Stimulated activated CD8-positive, alpha-beta memory T cell treated with anti-CD3 and anti-CD28 coated beads, Interleukin-2, amount 100 ng/mL, for 48 hours (primary cell): ENCODE measurements at places on chromosomes 6 and 20.

GRCh38 chr6:14703586-14703985, 542.3 kb upstream of the JARID2 start:
- no peak for DNase-seq

DNA sequence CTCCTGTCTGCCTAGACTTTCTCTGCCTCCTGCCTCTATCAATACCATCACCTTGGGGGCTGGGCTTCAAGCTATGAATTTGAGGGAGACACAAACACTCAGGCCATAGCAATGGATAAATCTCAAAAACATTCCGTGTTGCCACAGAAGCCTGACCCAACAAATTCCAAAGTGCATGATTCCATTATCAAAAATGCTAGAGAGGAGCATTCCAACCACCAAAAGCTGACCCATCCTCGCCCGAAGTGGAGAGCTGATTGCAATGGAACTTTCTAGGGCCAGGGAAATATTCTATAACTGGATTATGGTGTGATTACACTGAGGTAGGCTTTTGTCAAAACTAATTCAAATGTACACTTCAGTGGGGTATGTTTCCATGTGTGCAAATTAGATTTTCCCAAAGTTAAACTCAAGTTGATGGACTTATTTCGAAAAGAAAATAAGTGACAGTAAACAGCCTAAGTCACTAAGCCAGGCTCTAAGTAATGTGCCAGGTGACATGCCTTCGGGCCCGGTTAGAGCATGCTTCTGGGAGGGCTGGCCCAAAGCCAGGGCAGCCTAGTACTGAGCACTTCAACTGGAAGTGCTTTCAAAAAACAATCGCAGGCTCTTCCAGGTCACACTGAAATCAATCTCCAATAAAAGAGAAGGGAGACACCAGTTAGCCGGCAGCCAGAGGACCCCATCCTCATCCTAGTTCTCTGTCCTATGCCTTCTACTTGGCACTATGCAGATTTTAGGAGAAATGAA, 142.3 kb downstream of the TBXT start:
- no peak for DNase-seq

DNA sequence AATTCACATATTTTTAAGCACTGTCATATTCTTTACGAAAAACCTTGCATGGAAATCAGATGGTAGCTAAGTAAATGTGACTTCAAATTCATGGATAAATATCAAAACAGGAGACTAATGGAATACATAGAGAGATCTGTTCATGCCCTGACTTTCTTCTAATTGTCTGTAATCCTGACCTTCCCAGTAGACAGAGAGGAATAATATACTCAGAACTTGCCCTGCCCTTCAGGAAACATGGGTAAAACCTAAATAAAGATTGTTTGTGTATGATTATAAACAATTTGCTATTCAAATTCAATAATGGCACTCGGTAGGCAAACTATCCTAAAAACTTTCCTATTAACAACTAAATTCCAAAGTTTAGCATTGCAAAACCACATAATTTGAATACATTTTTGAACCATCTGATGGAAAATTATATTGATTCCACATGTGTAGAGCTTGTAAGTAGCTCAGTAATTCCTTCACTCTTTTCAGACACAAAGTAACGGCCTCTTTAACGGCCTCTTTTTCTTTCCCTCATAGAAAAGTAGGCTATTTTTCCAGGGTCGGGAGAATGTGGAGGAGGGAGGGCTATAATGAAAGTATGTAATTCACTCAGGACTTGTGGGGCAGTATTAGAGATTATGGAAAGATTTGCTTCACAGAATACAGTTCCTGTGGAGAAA, 227.6 kb downstream of the ALDH8A1 start:
- DNase-seq: no peak

DNA sequence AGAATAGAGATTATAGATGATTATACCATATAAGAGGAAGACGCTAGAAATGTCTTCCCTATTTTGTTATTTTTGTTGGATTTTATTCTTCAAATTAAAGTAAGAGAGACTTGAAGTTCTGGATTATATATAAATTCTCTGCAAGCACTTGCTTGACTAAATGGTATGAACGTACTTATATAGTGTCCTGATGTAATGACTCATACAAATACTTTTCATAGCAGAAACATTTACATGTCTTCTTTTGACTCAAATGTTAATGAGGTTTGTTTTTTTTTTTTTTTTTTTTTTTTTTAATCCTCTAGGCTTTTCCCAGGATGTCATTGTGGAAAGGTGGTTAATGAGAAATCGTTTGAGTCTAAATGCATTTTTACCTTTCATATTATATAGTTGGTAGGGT, 55.0 kb downstream of the PDE7B start:
- DNase-seq: no peak

DNA sequence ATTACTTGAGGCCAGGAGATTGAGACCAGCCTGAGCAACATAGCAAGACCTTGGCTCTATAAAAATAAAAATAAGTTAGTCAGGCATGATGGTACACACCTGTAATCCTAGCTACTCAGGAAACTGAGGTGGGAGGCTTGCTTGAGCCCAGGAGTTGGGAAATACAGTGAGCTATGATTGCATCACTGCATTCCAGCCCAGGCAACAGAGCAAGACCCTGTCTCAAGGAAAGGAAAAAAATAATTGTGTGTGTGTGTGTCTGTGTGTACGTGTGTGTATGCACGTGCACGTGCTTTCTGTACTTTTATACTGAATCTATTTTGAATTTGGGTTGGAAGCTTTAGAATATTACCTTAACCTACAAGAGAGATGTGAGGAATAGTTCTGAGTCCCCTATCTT, 58.9 kb downstream of the KIZ start:
- no peak for DNase-seq

DNA sequence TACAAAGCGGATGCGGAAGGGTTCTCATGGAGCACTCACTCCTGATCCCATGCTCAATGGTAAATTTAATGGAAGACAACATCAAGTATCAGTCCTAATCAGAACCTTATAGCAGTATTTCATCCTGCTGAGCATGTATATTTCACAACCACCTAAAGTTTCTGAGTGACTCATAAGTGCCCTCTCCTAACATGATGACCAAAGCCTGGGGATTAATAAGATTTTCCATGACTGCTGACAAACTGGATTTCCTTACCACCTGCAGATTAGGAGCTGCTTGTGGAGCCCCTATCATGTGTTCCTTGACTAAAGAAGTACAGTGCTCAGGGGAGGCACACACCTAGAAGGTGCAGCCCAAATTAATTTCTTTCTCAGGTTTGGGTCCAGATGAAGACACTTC, 112.8 kb downstream of the INSM1 start:
- no peak for DNase-seq

- DNase-seq: no peak
These were observed 1159.4 kb upstream of the ADGRB3 start for GRCh38 chr6:67475700-67476099.

GRCh38 chr6:14275493-14275851, 157.9 kb downstream of the CD83 start:
- DNase-seq: no peak

DNA sequence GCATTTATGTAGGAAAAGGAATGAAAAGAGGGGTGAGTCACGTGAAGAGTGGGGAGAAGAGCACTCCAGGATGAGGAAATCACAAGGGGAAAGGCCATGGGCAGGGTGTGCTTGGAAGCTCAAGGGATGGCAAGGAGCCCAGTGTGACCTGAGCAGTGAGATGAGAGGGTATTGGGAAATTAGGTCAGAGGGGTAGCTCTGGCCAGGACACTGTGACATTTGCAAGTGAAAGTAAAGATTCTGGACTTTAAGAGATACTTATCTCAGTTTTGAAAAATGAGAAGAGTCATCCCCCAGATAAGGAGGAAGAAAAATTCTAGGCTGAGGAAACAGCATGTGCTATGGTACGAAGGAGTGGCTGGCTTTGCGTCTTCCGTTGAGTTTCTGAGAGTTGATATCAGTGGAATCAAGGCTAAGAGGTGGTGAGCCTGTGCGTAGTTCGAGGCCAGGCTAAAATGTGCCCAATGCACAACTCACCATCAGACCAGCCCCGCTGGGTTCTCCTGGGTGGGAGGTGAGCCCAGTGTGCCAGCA, 79.9 kb downstream of the GCLC start:
- no peak for DNase-seq

DNA sequence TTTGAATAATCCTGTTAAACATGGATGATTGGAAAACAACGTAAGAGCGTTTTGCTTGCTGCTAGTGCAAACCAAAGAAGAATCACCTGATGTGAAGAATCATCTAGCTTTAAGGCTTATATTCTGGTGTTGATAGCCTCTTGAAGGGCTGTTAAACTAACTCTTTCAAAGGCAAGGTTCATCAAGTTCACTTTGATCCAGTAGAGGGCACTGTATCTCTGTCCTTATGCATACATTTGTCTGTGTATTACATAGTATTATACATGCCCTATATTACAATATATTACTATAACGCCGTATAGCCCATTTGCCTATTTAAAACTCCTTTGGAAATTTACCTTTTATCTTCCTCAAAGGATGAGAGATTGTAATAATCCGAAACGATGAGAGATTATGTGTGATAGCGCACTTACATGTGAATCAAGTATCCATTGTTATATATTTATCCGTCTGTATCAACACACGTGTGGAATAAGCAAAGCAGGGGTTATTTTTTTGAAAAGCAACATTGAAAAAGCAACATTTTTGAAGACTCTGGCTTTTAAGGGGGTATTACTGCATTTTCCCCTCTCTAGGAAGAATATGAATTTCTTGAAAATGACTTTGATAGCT, 50.8 kb upstream of the NRN1 start:
- DNase-seq: no peak

DNA sequence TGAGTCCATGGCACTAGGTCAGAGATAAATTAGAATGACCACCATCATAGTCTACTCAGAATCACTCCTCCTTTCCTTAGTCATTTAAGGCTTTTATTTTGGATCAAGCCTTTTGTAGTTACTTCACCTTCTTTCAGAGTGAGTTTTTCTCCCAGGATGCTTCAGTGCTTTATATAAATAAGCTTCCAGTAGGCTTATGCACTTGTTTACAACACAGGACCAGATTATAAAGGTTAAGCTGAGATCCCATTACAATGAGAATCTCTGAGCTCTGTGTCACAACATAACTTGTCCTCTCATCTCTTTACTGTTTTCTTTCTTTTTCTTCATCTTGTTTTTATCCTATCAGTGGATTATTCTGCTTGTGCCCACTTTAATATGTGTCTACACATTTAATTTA, 47.9 kb downstream of the CEP57L1 start:
- no peak for DNase-seq

DNA sequence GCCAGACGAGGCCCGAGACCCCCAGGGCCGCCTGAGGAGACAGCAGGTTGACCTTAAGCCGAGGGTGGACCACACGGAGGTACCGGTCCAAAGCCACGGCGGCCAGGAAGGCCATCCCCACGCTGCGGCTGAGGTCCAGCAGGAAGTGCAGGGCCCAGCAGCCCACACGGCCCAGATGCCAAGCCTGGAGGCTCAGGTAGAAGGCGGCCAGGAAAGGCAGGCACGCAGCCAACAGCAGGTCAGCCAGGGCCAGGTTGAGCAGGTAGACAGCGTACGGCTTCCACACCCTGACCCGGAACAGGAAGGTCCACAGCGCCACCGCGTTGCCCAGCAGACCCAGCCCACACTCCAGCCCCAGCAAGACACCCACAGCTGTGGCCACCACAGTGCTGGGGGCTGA, 366 bp downstream of the GPR31 start:
- no peak for DNase-seq

- no peak for DNase-seq
These were observed 9.1 kb downstream of the CASS4 start for GRCh38 chr20:56420940-56421688.

DNA sequence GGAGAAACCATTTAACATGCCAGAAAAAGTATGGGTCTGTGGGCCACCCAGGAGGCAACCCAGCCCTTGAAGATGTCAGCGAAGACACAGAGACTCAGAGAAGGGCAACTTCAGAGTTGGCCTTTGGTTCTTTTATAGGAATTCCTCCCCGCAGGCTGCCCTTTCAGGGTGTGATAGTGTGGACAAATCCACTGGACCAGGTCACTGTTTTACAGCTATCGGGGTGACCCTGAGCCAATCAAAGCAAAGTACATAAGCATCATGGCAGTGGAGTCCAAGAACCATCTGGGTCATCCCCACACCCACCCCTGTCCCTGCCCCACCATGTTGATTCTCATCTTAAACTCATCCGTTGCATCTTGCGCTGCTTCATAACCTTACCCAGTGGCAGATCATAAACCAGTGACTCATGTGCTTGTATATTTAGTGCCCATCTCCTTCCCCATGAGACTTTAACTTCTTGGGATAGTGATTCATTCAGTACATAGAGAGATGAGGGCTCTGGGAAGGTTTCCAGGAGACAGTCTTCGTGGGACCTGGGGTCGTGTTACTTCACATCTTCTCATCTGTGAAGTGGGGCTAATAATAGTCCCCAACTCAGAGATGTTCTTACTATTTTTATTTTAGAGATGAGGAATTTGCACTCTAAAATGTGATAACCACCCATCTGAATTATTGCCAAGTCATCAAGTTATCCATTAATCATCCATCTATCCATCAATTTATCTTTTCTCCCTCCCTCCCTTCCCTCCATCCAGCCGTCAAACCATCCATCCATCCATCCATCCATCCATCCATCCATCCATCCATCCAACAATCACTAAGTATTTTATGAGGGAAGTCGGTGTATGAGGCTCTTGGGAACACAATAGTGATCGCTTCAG, 51.0 kb downstream of the EDN3 start:
- no peak for DNase-seq
